ENCODE measurements at places on chromosomes 7 and 10.

DNA sequence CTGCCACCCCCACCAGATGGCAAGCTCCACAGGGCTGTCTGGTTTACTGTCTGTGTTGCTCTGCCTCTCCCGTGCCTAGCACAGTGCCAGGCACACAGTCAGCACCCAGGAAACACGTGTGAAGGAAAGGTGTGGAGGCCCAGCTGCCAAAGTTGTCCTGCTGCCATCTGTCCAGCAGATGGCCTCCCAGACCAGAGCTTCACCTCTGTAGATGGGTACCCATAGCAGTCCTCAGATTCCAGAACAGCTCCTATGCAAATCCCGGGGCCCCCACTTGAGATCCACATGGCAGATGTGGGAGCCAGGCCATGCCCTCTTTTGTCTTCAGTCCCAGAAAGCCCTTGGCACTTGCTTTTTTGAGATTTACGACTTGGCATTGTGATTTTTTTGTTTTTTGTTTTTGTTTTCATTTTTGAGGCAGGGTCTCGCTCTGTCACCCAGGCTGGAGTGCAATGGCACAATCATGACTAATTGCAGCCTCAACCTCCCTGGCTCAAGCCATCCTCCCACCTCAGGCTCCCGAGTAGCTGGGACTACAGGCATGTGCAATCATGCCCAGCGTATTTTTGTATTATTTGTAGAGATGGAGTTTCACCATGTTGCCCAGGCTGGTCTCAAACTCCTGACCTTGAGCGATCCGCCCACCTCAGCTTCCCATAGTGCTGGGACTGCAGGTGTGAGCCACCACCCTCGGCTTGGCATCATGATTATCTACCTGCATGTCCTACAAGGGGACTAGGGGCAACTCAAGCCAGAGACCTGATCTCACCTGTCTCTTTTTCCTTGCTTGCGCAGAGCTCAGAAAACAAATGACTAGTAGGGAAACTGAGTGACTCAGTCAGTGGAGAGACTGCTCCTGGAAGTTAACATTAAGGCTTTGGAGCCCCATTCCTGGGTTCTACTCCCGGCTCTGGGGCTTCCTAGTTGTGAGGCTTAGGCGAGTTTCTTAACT, 16.9 kb upstream of the PALD1 start:
- peak; percentile 47 for DNase-seq

GRCh38 chr7:17355050-17355449, 56.6 kb downstream of the AHR start:
- no peak for DNase-seq

- DNase-seq: no peak
Measured at GRCh38 chr10:124999433-125000365, 57.8 kb downstream of the ZRANB1 start.

- DNase-seq: no peak
Measured at GRCh38 chr7:25375805-25376600, 147.7 kb upstream of the NPVF start.
